ENCODE measurements at places on chromosomes 3 and 15.
A peak's percentile ranks its signal among the peaks of the same experiment; 100 is the strongest.

DNA sequence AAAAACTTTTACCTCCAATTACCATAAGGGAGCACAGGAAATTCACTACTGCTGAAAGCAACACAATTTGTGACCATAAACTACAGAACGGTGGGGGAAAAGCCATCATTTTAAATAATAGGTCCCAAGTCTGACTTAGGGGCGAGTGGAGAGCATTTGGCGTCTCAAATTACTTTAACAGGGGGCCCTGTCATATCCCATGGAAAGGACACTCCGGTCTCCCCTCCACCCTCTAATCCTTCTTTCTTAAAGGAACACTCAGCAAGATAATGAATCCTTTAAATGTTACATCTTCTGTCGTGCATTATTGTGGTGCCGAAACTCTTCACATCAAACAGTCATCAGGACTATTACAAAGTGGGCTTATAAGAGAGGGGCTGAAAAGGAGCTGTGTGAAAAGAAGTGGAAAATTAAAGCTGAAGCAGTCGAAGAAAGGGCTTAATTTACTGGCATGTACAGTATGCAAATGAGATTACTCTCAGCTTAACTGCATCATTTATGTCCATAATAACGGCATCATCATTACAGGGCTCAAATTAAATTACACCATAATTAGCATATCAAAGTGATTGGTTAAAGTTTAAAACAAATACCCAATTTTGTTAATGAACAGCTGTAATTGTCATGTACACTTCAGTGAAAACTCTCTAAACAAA, 342.2 kb downstream of the FOXP1 start:
- no peak for DNase-seq

GRCh38 chr3:172656602-172657001, 54.3 kb downstream of the NCEH1 start:
- no peak for DNase-seq

GRCh38 chr15:98646546-98647025, 1.8 kb upstream of the IGF1R start:
- DNase-seq = no peak

DNA sequence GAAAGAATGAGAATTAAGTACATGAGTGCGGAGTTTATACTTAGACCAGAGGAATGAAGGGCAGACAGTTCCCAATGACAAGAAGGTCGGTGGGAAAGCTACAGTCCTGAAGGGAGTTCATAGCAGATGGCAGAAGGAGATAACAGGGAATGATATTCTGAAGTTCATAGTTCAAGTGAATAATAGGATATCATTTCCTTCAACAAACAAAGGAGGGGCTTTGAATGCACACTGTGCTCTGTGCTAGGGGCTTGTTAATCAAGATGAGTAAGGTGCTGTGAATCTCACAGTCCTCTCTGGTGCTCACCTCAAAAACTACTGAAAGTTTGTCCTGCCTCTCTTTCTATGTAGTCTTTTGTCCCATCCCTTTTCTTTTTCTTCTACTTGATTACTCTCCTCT, 41.9 kb downstream of the SIDT1 start:
- no peak for DNase-seq

DNA sequence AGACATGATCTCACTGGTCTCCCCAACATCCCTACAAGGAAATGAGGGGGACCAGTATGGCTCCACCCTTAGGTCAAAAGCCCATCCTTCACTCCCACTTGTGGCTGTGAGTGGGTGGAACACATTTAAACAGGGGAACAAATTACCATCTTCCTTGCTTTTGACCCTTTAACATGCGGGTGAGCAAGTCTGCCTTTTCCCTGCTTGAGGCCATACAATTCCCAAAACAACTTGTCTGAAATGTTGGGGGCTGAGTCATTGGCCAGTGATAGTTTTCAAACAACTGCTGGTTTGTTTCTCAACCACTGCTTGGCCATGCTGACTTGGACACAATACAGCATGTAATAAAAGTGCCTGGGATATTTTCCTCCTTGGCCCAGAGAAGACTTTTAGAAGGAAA, 39.6 kb downstream of the COL8A1 start:
- DNase-seq = peak; percentile 96

- no peak for DNase-seq
Observed at GRCh38 chr15:99983171-99983885, 250.1 kb upstream of the LYSMD4 start.

DNA sequence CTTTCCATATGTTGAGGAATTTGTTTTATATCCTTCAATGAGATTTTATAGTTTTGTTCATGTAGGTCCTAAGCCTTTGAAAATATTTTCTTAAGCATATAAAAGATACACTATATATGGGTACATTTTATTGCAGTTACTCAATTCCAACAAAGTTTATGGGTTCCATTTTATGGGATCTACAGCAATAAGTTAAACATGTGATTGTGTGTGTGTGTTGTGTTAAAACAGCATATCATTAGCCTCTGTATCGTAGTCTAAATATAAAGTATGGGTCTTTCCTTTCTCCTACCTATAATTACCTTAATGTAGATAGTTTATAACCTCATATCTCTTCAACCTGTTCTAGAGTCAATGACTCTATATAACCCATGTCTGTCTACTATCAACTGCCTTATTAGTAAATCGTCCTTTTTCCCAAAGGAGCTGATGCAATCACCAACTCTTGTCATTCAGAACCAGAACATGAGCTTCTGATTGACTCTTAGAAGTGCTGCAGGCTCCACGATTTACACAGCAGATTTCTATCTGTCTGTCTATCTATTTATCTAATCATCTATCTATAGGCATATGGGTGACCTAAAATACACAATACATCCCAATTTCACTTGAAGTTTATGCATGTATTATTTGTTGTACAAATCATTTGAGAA, 512.6 kb upstream of the CBLB start:
- DNase-seq = no peak

- no peak for DNase-seq
Observed at GRCh38 chr15:81080996-81081395, 53.1 kb upstream of the CFAP161 start.

DNA sequence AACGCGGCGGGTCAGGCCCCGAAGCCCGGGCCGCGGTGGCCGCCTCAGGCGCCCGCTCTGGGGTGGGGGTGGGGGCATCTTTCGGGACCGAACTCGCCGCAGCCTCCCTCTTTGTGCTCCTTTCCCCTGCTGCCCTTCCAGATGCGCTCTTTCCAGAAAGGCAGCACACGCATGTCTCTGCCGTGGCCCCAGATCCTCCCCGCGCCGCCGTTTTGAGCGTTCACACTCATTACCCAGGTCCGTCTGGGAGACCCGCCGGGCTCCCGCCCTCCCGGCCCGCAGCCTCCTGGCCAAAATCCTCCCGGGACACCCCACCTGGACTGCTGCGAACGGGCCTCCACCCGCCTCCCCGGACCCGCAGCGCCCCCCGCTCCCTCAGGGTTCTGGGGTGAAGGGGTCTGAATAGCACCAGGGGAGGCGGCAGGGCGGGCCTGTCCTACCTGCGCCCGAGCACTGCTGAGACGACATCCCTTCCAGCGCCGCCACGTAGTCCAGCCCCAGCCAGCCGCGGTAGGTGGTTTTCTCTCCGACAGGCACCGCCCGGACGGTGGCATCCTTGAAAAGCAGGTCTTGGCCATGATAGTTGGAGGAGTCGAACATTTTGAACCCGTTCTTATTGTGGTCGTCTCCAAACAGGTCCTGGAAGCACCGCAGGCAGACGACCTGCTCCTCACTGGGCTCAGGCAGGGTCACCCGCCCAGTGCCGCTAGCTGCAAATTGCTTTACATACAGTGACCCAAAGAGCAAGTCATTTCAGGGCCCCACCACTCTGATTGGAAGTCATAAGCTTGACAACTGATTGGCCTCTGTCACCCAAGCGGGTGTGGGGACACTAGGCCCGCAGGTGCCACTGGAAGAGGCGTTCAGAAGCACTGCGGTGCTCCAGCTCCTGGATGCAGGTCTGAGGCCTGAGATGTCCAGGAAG, 25.9 kb downstream of the MELTF start:
- no peak for DNase-seq

DNA sequence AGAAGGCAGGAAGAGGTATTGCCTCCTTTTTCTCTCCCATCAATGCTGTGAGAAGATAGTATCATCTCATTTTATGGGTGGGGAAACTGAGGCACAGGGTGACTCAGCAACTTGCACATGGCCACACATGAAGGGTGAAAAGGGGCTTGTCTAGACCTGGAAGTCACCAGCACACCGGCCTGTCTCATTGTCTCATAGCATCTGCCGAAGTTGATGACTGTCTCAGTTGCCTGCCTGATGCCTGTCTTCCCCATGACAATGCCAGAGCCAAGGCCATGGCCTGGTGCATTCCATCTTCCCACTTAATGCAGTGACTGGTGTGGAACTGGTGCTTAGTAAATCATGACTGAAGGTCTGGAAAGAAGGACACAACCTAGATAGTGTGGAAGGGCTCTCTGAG, 27.9 kb upstream of the PRR23E start:
- no peak for DNase-seq

DNA sequence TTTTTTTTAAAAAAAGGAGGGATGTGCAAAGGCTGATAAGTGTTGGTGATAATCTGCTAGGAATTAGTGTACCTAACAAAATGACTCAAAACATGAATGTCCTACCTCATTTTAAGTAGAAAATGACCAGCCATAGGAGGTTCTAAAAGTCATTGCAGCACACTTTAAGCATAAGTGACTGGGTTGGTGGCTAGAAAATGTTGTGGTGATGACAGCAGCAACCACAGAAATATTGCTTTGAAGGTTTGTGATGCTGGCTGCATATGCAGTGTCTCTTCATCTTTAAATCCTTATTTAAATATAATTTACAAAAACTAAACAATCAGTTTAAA, 55.2 kb downstream of the CMSS1 start:
- no peak for DNase-seq

DNA sequence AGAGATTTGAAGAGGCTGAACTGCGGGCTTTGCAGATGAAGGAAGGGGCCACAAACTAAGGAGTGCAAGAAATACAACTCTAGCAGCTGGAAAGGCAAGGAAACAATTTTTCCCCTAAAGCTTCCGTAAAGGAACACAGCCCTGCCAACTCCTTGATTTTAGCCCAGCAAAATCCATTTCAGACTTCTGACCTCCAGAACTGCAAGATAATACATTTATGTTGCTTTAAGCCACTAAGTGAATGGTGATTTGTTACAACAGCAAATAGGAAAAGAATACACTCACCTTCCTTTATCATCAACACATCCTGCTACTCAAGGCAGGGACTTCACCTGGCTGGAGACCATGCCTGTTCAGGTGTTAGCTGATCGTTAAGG, 119.3 kb upstream of the NR2E3 start:
- no peak for DNase-seq

DNA sequence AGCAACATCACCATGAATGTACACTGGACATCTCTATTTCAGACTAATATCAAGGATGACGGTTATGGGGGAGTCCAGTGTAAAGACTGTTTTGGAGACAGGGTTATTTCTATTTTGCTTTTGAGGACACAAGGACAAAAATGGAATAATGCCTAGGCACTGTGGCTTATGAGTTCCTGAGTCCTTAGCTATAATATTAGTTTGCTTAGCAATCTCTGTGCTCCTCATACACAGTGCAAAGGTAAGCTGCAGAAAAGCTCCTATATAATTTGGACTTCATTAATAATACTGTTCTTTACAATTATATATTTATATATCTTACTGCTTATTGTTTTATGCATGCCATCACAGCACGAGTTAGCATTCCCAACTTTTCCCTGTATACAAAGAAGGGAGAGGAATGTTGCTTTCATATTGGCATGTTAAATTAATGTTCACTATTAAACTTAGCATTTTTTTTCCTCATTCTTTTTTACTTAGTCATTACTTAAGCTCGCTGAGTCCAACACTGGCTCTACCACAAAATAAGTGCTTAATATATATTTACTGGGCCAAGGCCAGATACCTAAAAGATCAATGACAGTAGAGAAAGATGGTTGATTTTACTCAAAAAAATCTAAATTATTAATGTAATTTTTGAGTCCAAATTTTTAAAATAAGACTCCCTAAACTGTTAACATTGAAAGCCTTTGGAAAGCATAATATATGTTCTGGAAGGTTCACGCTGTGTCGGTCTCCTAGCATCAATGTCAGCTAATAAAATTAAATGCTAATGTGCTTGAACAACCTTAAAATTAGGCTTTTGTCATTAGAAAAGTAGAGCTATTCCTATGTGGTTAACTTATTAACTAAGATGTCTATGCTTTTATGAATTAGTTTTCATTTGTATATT, 13.8 kb downstream of the THBS1 start:
- DNase-seq = peak; percentile 83

- no peak for DNase-seq
Observed at GRCh38 chr3:58116161-58116955, 94.4 kb downstream of the DNASE1L3 start.

DNA sequence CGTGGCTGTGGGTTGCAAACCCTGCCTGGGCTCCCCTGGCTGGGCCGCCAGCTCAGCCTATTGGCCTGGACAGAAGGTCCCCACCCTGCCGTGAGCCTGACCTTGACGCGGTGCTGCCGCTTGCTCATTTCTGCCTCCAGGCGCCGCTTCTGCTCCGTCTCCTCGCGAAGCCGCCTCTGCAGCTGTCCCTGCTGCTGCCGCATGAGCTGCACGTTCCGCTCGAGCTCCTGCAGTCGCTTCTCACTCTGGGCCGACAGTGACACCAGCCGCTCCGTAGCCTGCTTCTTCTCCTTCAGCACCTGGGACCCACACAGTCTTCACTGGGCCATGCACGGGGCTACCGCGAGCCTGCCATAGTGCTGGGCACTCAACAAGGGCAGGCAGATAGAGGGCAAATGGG, 21.7 kb downstream of the KIF7 start:
- no peak for DNase-seq

- no peak for DNase-seq
Observed at GRCh38 chr3:67662733-67663132, 8.3 kb upstream of the SUCLG2 start.

- peak; percentile 58 for DNase-seq
Observed at GRCh38 chr3:98817547-98818041, 54.5 kb downstream of the ST3GAL6 start.

- DNase-seq = no peak
Observed at GRCh38 chr3:72065872-72066641, 281.1 kb upstream of the PROK2 start.

- DNase-seq = peak; percentile 75
Observed at GRCh38 chr3:111236836-111237713, 165.5 kb downstream of the NECTIN3 start.

DNA sequence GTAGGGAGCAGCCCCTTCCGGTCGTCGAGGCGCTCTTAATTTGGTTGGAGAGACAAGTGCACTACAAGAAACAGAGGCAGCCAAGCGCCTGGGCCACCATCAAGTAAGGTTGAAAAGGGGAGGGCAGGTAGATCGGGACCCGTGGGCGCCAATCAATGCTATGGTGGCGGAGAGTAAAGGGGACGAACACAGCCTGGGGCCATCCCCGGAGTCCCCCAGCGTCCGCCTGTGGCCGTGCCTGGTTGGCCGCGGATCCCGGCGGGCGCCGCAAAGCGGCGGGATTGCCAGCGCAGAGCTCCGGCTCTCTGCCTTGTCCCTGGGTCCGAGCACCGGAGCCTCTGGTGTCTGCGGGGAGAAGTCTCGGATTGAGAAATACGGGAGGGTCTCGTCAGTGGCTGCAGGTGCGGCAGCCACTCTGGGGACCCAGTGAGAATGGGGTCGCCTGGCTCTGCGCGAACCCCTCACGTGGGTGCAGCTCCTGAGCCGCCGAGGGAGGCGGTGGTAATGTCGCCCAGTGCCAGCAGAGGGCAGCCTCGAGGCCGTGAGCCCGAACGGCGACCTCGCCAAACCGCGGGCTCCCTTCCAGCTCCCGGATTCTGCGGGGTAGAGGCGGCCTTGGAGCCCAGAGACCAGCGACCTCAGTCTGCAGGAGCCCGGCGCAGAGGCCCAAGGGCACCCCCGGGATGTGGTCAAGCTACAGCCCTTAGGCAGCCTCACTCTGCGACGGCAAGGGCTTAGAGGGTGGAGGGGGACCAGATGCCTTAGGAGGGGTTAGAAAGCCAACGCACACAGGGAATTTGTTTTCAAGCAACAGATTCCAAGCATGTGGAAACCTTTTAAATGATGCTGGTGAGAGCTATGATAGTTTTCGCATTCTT, 10.8 kb downstream of the FOXL2 start:
- DNase-seq = peak; percentile 74

Measured in AG10803 (cell line).